ENCODE measurements at places on chromosomes 1 and 21.
A peak's percentile ranks its signal among the peaks of the same experiment; 100 is the strongest.

DNA sequence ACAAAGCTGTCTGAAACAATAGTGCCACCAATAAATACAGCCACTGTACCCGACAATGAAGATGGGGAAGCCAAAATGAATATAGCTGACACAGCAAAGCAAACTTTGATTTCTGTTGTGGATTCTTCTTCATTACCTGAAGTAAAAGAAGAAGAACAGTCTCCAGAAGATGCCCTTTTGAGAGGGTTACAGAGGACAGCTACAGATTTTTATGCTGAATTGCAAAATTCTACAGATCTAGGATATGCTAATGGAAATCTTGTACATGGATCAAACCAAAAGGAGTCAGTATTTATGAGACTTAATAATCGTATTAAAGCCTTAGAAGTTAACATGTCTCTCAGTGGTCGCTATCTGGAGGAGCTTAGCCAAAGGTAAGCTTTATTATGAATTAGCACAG, 56.6 kb downstream of the SUCO start:
- no peak for DNase-seq

GRCh38 chr1:221574529-221574928, 167.4 kb downstream of the DUSP10 start:
- no peak for DNase-seq

DNA sequence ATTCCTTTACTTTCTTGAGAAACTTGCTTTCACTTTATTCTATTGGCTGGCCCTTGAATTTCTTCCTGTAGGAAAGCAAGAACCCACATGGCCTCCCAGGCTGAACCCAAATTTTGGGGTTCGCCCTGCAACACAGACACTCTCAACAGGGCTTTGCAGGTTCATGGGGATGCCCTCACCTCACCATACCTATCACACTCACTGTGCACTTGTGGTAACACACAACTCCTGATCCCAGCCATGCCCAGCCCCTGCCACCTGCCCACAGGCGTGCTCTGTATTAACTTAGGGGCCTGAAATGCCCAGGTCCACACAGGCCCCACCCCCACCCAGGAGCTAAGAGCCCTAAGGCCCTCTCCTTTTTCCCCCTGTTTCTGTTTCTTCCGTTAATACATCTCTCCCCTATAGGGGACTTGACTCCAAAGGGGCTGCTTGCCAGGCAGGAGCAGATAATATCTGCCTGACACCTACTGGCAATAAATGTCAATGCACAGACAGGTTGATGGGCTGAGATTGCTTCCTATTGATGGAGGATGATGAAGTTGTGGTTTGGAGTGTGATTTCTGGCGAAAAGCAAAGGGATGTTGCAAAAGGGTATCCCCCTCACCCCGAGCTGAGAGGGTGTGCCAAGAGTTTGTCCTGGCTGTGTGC, 171.5 kb downstream of the AJAP1 start:
- peak; percentile 8 for DNase-seq

- DNase-seq: peak; percentile 34
Measured at GRCh38 chr1:84122780-84123382, 21.2 kb upstream of the PRKACB start.

DNA sequence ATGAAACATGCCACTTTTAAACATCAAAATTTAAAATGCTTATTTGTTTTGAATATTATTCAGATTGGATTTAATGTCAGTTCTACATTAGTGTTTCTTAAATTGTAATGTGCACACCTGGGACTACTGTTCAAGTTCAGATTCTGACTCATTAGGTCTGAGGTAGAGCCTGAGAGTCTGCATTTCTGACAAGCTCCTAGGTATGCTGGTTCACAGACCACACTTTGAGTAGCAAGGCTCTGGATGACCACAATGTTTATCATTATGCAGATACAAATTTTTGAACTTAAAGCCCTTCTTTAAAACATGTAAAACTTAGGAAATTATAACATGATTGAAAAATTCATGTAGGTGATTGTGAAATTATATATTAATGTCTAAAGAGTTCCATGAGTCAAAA, 40.2 kb downstream of the TTLL7 start:
- DNase-seq: no peak
